ENCODE measurements at places on chromosomes 5 and 9.

DNA sequence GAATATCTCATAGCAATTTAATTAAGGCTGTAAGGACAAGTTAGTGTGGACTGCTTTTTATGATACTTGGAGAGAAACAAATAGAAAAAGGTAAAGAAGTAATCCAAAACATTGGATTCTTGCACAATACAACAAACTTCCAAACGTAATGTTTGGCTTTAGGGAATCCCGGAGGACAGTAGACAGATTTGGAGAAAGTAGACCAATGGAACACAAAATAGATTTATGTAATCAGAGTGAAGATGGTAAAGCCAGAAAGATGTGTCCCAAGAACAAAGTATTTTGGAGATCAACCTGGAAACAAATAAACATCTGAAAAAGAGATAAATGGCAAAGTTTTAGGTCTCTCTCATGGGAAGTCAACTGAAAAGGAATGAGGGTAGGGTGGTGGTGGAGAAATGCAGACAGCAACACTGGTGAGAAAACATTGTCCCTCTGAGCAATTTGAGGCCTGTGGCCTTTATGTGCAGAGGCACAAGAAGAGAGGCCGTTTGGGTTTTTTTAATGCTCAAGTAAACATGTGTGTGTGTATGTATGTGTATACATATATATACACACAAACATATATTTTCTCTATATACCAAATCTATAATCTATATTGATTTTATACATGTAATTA is 620.6 kb downstream of the PDE4D start:
- DNase-seq: no peak

DNA sequence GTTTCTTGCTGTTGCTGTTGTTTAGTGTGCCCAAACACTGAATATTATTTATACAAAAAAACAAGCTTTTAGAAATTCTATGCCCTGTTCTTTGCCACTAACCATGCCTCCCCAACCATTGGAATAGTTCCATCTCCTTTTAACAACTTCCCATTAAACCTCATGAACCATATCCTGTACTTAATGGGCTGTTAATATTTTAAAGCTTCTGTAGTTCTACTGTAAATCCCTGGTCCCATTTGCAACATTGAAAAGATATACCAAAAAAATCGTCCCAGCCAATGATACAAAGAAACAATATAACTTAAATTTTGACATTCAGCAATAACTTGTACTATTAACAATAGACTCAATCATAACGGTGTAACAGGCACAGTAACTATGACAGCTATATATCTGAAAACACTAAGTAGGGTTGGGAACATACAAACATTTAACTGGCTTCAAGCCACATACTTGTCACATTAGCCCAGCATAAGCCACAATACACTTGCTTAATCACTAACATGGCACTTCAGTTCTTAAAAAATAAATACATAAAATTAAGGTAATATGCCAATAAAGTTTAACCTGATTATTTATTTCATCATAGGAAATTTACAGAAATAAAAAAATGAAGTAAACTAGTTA is 86.1 kb downstream of the ADAMTS6 start:
- DNase-seq: no peak

GRCh38 chr5:139342423-139342723 is 719 bp downstream of the PAIP2 start:
- DNase-seq: no peak

DNA sequence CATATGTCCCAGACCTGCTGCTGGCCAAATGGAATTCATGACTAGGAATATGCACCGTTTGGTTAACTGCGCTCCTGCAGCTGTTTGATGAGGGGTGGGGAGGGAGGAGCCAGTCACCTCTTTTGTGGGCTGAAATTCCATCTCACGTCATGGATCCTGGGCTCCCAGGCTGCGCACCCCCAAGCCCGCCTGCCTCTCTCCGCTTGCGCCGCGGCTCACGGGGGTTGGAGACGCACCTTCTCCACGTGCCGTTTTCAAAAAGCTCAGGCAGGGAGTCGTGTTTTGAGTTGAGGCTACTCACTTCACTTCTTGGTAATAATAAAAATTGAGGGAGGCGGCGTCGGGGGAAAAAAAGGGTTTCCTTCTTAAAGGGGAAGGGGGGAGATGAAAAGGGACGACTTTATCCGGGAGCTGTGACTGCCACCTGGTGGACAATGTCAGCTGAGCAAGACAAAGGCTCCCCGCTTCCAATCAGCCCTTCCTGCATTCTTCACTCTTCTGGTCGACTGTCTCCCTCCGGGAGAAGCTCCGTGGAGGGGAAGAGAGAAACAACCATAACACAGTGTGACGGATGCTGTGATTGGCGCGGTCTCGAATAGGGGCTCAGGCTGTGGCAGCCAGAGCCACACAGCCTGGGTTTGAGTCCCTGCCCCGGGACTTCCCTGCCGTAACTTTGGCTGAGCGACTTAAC is 15.9 kb upstream of the C5orf47 start:
- DNase-seq: peak; percentile 62

DNA sequence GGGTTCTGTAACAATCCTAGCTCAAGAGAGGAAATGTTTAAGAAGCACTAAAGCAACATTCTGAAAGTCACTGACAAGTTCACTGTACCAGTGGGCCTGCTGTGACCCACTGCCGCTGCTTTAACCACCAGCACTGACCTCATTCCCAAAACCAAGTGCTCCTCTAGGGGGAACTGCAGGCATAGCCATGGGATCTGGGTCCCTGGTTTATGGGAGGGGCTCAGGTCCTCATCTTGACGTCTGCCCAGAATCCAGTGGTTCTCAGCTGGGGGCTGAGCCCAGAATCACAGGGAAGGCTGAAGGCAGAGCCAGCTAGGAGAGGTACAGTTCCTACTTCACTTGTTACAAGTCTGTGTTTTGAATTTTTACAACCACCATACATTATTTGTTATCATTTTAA is 36.1 kb upstream of the SLC2A8 start:
- DNase-seq: no peak

DNA sequence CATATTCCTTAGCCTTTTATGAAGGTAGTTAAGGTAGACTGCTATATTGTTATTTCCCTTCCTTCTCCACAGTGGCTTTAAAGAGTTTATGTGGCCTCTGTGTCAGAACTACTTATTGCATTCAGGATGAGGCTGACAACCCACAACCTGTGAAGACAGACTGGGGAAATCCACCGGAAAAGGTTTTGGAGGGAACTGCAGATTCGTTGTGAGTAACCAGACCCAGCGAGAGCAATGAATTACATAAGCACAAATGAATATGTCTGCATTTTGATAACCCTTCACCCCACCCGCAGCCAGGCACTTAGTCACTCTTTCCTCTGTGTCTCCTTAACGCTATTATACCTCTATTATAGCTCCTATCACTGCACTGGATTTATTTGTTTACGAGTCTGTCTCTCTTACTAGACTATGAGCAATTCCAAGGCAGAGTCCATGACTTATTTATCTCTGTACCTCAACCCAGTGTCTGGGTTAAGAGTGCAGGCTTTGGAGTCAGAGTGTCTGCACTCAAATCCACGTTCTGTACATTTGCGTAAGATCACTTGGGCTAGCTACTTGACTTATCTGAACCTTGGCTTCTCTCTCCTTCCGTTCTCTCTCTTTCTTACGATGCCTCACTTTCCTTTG is 19.2 kb downstream of the KCTD16 start:
- peak; percentile 48 for DNase-seq

- no peak for DNase-seq
These were observed 4.0 kb downstream of the TUT7 start for GRCh38 chr9:86350006-86350760.

DNA sequence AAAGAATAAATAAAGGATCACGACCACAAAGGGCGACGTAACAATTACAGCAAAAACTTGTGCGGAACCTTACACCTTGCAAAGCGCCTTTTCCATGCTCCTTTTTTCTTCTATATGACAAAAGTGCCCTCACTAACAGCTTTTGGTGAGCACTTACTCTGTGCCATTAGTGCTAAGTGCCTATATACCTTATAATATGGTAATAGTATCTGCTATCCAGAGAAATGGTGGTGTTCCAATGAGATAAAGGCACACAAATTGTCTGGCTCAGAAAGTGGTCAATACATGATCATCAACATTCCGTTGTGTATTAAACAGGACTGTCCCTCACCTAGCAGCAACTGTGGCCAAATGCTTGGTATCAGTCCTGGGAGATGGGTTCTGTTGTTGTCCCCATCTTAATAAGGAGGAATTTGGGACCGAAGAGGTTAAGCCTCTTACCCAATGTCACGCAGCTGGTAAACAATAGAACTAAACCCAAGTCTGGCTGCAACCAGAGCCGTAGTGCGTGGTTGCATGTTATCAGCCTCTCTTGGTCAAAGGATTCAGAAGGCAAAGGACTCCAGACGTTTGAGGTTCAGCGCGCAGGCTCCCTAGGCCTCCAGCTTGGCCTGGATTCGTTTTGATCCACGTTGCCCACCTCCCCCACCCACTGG is 564 bp upstream of the TOR2A start:
- no peak for DNase-seq

GRCh38 chr5:10601246-10602030 is 37.6 kb downstream of the ANKRD33B start:
- no peak for DNase-seq

- DNase-seq: no peak
These were observed 17.5 kb downstream of the ADAM19 start for GRCh38 chr5:157558041-157558595.

DNA sequence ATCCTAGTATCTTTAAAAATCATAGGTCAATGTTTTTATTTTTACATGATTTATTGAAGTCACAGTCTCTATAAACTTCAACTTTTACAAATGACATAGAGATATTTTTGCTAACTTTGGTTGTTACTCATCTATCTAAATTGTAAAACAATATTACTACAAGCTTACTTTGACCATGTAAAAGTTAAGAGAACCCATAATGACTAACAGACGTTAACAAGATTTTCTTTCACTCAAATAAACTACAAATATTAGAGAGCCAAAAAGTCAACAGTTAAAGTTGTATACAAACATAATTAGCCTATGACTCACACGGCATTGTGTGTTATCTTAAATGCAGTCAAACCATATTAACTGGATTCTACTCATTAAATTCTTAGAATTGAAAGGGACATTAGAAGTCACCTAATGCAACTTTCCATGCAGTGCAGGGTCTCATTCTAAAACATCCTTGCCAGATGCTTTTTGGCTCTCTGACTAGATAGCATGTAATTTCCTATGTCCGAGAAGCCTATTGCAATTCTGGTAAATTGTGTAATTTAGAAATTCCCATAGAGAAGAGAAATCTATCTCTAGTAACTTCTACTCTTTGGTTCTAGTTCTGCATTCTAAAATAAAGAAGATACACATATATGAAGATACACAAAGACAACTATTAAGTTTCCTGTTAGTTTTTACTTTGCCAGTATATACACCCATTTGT is 42.2 kb upstream of the UGT3A2 start:
- DNase-seq: no peak

- no peak for DNase-seq
These were observed 66.7 kb downstream of the PCDH1 start for GRCh38 chr5:141811287-141812155.

- no peak for DNase-seq
These were observed 143.6 kb downstream of the BOD1 start for GRCh38 chr5:173472784-173473278.

- DNase-seq: no peak
These were observed 166.0 kb downstream of the COL23A1 start for GRCh38 chr5:178423901-178424809.

- no peak for DNase-seq
These were observed 363.0 kb upstream of the IRX2 start for GRCh38 chr5:3114467-3114866.

DNA sequence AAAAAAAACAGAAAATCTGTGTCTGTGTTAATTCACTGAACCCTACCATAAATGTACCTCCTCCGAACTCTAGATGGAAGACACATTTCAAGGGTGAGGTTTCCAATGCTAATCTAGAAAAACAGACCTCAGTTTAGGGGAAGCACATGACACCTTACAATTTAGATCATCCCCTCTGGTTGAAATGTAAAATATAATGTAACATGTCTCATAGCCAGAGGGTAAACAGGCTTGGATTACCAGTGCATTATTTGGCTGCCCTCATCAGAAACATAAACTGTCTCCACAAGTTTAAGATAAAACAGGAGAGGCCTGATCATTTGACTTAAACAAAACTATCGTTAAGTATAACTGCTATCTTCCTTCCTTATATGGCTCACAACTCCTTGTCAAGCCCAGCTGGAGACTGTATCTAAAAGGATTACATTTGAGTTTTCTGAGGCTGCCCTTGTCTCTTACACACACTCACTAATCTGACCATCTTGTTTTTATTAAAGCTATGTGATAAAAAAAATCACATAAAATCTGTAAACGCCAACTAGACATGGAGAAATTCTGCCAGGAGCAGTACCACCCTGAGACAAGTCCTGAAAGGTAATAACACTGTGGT is 105.7 kb downstream of the LURAP1L start:
- DNase-seq: no peak

GRCh38 chr5:143624465-143624864 is 187.5 kb upstream of the HMHB1 start:
- no peak for DNase-seq

- no peak for DNase-seq
These were observed 104.4 kb upstream of the FCN2 start for GRCh38 chr9:134776080-134776796.

DNA sequence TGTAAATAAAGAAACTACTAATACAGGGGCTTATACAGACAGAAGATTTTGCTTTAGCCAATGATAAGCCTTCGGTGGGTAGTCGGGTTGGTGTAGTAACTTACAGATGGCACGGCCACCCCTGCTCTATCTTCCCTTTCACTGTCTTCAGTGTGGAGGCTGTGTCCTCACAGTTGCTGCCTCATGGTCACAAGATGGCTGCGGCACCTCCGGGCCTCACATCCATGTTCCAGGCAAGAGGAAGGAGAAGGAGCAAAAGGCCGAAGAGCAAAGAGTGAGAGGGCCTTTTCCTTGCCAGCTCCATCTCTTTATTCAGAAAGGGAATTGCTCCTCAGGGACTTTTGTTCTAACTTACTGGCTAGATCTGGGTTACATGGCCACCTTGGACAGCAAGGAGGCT is 22.2 kb upstream of the IER5L start:
- no peak for DNase-seq

DNA sequence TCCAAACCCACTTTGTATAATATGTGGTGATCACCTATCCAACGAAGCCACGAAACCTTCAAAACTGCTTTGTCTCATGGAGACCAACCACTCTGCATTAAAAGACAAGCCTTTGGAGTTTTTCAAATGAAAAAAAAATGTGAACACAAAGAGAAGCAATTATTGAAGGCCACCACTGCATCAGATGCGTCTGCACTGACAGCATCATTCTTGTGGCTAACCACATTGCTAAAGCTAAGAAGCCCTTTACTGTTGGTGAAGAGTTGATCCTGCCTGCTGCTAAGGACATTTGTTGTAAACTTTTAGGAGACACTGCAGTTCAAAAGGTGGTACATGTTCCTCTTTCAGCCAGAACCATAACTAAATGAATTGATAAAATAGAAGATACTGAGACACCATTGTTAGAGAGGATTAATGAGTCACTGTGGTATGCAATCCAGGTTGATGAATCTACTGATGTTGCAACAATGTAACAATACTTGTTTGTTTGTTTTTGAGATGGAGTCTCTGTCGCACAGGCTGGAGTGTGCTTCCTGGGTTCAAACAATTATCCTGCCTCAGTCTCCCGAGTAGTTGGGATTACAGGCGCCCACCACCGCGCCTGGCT is 45.4 kb downstream of the TAF11L14 start:
- no peak for DNase-seq

- DNase-seq: no peak
These were observed 71.4 kb downstream of the OTULIN start for GRCh38 chr5:14735944-14736343.

GRCh38 chr9:6655036-6655435 is 9.5 kb upstream of the GLDC start:
- DNase-seq: no peak

- DNase-seq: no peak
These were observed 1247.0 kb upstream of the ACO1 start for GRCh38 chr9:31137176-31138160.
